ENCODE measurements at places on chromosomes 3 and 15.
A peak's percentile ranks its signal among the peaks of the same experiment; 100 is the strongest.

DNA sequence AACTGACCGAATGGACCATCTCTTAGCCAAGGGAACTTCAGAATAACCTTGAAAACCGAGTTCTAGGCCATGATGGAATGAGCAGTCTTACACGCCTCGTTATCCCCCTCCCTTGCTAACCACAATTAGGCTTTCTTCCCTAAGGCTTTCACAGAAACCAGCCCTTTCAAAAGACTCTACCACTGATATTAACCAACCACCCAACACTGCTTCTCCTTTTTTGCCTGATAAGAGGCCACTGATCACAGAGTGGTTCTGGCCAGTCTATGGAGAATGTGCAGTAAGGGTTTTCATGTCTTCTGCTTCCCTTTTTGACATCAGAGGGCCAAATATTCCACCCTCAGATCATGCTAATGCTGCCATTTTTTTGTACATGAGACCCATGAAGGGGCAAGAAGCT, 59.3 kb downstream of the MCF2L2 start:
- DNase-seq, result no peak

- no peak for DNase-seq
Measured at GRCh38 chr15:52649686-52650085, 29.5 kb downstream of the ATOSA start.

GRCh38 chr3:149701206-149701976, 43.6 kb upstream of the WWTR1 start:
- peak; percentile 9 for DNase-seq

DNA sequence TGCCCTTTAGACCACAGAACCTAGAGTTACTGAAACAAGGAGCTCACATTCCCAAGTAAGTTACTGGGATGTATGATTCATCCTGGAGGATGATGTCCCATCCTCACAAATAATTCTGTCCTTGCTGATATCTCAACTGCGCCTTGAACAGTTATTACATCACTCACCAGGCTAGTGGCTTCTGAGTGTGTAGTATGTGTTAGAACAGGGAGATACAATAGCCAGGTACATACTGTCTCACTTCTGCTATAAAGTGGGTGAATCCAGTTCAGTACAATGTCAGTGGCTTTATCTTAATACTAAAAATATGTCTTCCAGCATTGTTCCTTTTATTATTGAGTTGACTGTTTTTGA, 483.2 kb upstream of the FRG2C start:
- no peak for DNase-seq

DNA sequence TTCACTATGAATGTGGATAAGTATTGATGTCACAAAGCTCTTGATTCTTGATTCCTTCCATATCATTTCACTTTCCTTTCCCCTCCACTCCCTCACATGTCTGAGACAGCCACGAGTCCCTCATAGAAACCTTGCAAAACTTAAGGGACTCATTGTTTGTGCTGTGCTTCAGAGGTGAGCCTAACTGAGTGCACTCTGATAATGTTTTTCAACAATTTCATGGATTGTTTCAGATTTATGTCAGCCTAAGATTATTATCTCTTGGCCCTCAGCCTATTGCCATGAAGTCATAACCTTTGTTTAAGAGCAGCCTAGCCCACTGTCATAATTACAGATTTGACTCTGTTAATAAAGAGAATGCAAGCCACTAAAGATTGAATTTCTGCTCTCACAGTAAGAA, 363.6 kb downstream of the MECOM start:
- no peak for DNase-seq

GRCh38 chr15:78681281-78682003, 40.4 kb upstream of the CHRNB4 start:
- DNase-seq, result no peak

GRCh38 chr15:62190274-62190673, 25.2 kb upstream of the C2CD4B start:
- no peak for DNase-seq

DNA sequence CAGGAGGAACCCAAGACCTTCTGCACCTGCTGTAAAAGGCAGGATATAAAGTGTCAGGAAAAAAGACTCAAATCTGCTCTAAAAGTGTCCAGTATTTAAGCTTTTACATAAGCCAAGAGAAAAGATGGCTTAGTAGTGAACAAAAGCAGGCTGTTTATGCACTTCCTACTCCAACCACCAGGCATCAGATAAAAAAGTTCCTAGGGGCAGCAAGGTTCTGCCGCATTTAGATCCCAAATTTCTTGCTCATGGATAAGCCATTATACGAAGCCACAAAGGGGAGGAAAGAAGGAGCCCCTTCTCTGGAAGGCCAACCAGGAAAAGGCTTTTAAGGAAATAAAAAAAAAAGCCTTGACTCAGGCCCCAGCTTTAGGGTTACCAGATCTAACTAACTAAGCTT, 10.6 kb upstream of the SLC9C1 start:
- peak; percentile 40 for DNase-seq

- no peak for DNase-seq
Measured at GRCh38 chr3:174035328-174035886, 637.9 kb downstream of the NLGN1 start.

GRCh38 chr15:77748078-77749064, 115.7 kb upstream of the LINGO1 start:
- no peak for DNase-seq
